Stimulated activated CD8-positive, alpha-beta memory T cell treated with anti-CD3 and anti-CD28 coated beads, Interleukin-7, amount 100 ng/mL, for 1 hour (primary cell): ENCODE measurements at places on chromosomes 2 and 18.

GRCh38 chr2:136130511-136130910, 12.6 kb upstream of the CXCR4 start:
- DNase-seq = no peak

GRCh38 chr2:236608188-236608525, 38.5 kb downstream of the ACKR3 start:
- no peak for DNase-seq

GRCh38 chr2:120914839-120915521, 179.3 kb downstream of the GLI2 start:
- DNase-seq = no peak

DNA sequence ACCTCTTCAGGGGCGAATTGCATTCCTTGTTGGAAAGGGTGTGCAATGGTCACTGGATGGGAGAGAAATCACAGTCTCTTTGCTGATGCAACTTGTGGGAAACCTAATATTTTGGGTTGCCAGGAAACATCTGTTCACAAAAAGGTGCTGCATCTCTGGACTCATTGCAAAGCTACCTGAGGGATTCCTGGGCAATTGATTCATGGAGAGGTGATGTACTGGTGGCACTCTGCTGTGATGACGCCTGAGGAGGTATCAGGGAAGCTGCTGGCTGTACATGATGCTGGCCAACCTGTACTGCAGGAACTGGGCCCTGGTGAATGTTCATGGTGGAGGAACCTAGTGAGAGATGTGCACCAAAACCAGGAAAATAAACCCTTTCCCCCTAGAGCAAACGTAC, 516.0 kb upstream of the SPHKAP start:
- no peak for DNase-seq

GRCh38 chr2:237886685-237887481, 27.5 kb downstream of the RAMP1 start:
- no peak for DNase-seq

DNA sequence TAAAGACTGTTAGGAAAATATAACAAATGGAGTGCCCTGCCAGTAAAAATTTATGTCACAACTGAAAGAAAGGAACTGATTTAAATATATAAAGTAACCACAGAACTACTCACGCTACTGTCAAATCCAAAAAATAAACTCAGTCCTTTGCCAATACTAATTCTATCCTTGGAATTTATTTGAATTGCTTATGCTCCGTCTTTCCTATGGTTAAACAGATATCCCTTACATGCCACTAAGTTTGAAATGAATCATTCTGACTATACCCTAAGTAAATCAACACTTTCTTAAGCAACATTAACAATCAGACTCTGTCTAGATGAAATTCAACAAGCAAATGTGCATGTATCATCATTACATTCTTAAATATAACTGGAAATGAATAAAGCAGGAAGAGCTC, 9.8 kb downstream of the HNRNPLL start:
- no peak for DNase-seq

GRCh38 chr2:118242216-118242615, 153.9 kb downstream of the INSIG2 start:
- DNase-seq = no peak

- DNase-seq = no peak
Observed at GRCh38 chr2:220096406-220096805, 469.0 kb downstream of the SLC4A3 start.

GRCh38 chr2:165874445-165875039, 79.0 kb downstream of the TTC21B start:
- DNase-seq = no peak

DNA sequence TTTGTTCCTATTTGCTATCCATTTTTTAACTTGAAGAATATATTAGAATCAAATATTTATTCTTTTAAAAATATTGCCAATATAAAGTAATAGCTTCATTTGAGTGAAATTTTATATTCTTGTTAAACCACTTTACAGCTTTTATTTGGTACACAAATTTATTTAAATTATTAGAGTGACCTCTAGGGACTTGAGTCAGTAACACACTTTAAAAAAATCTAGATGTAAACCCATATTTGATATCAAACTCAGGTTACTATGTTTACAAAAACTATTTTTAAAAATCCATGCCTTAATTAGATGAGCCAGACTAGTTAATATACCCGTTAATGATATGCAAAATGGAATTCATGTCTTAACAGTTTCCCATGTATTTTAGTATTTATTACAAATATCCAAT, 134.6 kb downstream of the MAP4K4 start:
- no peak for DNase-seq
